ENCODE measurements at places on chromosomes 1 and 21.
A peak's percentile ranks its signal among the peaks of the same experiment; 100 is the strongest.

GRCh38 chr1:230270185-230270558 is 156.0 kb downstream of the PGBD5 start:
- no peak for DNase-seq

- DNase-seq: peak; percentile 77
Observed at GRCh38 chr1:30801771-30802198, 44.2 kb upstream of the LAPTM5 start.

DNA sequence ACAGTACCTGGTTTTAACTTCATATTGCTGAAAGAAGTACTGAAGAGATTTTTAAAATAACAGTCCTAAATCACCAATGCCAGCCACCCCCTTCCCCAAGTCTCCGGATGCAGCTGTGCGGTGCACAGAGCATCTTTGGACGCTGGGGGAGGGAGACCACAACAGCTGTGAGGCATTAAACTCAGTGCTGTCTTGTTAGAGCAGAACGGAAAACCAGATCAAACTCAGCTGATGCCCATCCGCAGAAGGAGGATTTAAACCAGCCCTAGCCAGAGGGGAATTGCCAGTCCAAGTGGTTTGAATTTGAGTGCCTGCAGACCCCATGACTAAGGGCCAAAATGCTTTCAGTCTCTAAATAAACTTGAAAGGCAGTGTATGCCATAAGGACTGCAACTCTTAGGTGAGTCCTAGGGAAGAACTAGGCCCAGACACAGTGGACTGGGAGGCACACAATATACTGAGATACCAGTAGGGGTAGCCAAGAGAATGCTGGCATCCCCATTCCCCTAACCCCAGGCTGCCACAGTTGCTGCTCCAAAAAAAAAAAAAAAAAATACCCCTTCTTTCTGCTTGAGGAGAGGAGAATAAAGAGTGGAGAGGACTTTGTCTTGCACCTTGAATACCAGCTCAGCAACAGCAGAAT is 576.2 kb downstream of the NEGR1 start:
- no peak for DNase-seq

GRCh38 chr1:96581772-96582171 is 139.8 kb upstream of the PTBP2 start:
- DNase-seq: no peak

GRCh38 chr1:151184211-151184610 is 5.8 kb downstream of the VPS72 start:
- DNase-seq: no peak

- DNase-seq: no peak
Observed at GRCh38 chr1:54499360-54500106, 48.5 kb upstream of the ACOT11 start.

- no peak for DNase-seq
Observed at GRCh38 chr1:15918962-15919715, 56.8 kb downstream of the ZBTB17 start.

GRCh38 chr1:152160576-152160975 is 1.5 kb upstream of the RPTN start:
- DNase-seq: no peak

DNA sequence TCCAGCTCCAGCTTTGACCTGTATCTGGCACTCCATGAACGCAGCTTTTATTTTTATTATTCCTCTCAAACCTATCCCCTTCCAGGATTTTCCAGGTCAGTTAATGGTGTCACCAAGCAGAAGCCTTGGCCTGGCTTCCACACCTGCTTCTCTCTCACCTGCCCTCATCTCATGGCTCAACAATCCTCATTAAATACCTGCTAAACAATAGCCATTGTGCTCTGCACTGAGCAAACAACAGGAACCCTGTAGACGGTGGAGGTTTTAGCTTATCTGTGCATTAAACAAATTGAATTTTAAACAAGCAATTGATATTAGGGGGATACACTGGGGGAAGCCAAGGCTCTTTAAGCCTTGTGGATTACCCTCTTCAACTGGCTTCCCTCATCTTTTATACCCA is 15.3 kb downstream of the PYCR2 start:
- no peak for DNase-seq

DNA sequence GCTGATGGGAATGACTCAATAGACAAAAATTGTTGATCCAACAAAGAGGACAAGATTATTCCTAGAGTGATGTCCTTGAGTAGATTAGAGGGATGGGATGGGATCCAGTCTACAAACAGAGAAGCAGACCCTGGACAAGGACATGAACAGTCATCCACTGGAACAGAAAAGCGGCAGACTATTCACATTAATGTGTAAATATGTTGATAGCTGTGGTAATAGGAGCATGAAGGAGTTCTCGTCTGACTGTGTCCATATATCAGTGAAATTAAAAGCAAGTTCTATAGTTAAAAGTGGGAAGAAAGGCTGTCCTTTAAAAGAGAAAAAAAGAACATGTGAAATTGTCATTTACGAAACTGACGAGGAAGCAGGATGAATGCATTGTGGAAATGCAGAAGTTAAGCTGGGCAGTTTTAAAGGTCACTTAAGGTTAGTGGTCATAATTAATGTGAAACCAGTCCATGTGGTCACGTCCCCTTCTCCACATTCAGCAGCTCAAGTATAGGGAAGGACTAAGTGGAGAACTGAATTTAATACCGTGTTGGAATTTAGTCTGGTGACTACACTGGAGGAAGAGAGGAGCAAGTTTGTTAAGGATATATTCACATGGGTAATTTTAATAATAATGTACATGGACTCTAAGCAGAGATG is 62.1 kb downstream of the PIK3R3 start:
- DNase-seq: no peak

- DNase-seq: no peak
Observed at GRCh38 chr1:230080822-230081221, 13.8 kb downstream of the GALNT2 start.

DNA sequence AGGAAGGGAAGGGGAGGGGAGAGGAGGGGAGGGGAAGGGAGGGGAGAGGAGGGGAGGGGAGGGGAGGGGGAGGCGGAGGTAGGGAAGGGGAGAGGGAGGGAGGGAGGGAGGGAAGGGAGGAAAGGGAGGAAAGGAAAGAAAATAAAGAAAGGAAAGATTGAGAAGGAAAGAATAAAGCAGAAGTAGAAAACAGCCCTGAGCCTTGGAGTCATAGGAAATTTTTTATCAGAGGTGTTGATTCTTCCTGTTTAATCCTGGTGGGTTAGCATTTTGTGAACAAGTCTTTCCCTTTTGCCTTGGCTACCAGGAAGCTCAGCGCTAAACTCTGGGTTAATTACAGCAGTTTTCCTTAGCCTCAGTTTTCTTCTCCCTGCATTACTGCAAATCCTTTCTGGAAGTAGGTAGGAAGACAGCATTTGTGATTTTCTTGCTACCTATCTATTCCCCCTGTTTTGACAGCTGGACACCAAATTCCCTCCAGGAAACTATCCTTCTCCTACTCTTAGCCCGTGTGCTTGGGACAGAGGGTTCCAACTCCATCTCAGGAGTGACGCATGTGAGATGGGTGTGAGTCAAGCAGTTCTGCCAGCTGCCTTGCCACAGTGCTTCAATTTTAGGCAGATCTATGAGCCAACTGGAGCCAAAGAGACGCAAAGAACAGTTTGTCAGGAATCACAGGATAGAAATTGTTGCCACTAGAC is 26.9 kb downstream of the TOMM20 start:
- no peak for DNase-seq

DNA sequence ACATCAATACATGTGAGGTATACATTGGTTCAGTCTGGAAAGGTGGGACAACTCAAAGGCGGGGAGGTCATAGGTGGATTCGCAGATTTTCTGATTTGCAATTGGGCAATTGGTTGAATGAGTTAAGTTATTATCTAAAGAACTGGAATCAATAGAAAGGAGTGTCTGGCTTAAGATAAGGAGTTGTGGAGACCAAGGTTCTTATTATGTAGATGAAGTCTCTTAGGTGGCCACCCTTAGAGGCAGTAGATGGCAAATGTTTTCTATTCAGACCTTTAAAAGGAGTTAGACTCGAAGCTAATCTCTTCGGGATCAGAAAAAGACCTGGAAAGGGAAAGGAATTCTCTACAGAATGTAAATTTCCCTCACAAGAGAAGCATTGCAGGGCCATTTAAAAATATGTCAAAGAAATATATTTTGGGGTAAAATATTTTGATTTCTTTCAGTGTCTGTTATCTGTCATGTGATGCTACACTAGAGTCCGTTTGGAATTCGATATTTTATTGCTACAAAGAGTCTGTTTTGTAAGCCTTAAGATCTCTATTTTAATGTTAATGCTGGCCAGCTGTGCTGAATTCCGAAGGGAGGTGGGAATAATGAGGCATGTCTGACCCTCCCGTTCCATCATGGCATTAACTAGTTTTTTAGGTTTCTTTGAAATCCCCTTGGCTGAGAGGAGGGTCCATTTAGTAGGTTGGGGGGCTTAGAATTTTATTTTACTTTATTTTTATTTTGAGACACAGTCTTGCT is 265.1 kb downstream of the PTPRU start:
- no peak for DNase-seq

- no peak for DNase-seq
Observed at GRCh38 chr1:63795455-63795854, 21.6 kb downstream of the ROR1 start.

- no peak for DNase-seq
Observed at GRCh38 chr1:3679098-3679555, 26.8 kb downstream of the TP73 start.

DNA sequence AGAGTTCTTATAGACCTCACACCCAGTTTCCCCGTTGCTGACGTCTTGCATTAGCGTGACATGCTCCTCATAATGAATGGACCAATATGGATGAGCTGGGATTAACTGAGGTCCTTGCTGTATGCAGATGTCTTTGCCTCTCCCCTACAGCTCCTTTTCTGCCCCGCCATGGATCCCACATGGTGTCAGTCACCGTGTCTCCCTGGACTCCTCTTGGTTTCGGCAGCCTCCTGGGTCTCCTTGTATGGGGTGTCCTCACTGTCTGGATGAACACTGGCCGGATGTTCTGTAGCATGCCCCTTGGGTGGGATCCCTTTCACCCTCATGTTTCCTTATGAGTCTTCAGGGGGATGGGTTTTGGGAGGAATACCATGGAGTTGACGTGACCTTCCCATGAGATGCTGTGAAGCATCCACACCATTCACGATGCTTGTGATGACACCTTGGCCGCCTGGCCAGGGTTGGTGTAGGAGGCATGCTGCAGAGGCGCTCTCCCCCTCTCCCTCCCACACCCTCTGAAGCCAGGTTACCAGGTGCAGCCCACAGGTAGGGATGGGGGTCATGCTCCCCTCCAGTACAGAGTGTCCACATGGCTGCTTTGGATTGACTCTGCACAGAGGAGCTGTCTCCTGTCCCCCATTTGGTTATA is 4.4 kb downstream of the GJC2 start:
- no peak for DNase-seq

DNA sequence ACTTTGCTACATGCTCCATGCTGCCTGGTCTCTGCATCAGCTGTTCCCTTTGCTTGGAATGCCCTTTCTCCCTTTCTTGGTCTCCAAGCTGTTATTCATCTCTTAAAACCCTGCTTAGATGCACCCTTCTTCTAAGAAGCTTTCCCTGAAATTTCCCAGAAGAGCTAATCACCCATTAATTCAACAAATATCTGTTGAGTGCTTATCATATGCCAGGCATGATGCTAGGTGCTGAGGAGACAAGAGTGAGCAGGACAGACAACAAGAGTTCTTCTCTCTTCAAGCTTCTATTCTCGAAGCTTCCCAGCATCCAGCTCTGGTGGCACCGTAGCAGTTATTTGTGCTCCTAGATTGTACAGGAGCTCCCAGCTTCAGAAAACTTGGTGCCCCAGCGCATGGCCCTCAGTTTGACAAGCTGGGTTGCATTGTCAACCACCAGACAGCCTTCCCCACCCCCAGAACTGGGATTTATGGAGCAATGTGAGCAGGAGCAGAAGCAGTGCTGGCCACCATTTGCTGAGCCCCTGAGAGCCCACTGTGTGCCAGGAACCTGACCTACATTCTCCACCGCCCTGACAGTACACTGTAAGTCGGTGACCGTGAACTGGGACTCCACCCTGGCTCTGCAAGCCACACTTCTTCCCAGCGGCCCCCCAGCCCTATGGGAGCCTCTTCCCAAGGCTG is 68.0 kb upstream of the ACOT11 start:
- DNase-seq: no peak

DNA sequence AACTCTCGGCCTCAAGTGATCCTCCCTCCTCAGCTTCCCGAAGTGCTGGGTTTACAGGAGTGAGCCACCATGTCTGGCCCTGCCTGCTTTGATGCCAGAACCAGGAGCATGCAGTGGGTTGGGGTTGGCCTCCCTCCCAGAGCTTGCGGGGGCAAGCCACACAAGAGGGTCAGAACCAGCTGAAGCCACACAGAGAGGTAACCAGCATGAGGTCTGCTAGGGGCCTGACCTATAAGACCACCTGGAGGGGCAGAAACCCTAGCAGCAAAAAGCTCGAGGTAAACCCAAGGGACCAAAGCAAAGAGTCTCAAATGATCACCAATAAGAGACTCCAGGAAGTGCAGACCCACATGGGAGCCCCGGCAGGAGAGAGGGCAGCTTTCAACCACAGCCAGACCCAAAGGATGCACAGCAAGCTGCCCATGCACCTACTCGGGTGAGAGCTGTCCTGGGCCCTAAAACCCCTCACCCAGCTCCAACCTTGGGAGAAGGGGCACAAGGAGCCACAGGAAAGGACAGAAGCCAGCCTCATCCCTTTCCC is 81.2 kb downstream of the TOMM20 start:
- no peak for DNase-seq

DNA sequence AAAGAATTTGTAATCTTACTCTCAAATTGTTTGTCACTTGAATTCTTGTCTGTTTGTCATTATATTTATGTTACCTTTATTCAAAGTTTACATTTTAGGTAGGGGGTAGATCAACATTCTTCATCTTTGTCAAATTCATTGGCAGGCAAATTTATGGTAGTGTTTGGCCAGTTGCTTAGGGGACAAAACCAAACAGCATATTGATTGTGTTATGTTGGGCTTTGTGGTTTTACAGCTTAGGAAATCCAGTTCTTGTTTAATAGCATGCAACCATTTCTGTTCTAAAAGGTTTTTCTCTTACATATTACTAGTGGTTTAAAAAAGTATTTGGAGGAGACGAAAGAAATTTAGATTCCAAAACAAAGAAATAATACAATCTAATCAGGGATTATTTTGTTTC is 91.4 kb downstream of the HMCN1 start:
- no peak for DNase-seq

DNA sequence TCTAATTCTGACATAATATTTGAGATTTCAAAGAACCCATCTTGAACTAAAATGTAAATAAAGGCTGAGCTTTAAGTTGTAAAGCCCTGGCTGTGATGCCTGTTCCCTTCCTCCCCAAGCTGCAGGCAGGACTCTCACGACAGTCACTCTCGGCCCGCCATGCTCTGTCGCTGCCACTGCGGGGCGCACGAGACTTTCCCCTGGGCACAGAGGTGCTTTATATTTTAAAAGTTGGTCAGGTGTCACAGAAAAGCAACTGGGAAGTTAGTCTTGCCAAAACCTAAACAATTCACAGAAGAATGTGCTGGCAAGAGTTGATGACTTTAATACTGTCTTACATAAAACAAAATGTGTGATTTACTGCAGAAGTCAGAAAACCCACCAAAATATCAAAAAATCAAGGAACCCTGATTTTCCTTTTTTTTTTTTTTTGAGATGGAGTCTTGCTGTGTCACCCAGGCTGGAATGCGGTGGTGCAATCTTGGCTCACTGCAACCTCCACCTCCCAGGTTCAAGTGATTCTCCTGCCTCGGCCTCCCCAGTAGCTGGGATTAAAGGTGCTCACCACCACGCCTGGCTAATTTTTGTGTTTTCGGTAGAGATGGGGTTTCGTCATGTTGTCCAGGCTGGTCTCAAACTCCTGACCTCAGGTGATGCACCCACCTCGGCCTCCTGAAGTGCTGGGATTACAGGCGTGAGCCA is 10.7 kb downstream of the LRRC47 start:
- DNase-seq: no peak

Data from stimulated activated CD4-positive, alpha-beta T cell treated with anti-CD3 and anti-CD28 coated beads, Interleukin-15, amount 100 ng/mL, for 1 hour (primary cell).